T-cell (primary cell): ENCODE measurements at places on chromosomes 5 and 9. TPM values are rescaled to one million over a fixed set of nuclear protein-coding genes. Genes with fewer than 3 reads are reported as not detected.

ACOT12 gene
- total RNA-seq = 0.22 TPM

SMIM33 gene
- 0.19 TPM for total RNA-seq

STK32A gene
- total RNA-seq = not detected

PKD2L2 gene
- not detected for total RNA-seq

FBP2 gene
- not detected for total RNA-seq

UHRF2 gene
- total RNA-seq = 120 TPM

PCDHGC4 gene
- total RNA-seq = not detected

FAM78A gene
- total RNA-seq = 106 TPM

SPINK6 gene
- not detected for total RNA-seq
